ENCODE measurements at places on chromosomes 1 and 21.
A peak's percentile ranks its signal among the peaks of the same experiment; 100 is the strongest.

DNA sequence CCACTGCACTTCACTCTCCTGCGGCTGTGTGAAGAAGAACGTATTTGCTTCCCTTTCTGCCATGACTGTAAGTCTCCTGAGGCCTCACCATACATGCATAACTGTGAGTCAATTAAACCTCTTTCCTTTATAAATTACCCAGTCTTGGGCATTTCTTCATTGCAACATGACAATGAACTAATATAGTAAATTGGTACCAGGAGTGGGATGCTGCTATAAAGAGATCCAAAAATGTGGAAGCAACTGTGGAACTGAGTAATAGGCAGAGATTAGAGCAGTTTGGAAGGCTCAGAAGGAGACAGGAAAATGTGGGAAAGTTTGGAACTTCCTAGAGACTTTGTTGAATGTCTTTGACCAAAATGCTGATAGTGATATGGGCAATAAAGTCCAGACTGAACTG, 1907.9 kb downstream of the MRPL39 start:
- DNase-seq: no peak

DNA sequence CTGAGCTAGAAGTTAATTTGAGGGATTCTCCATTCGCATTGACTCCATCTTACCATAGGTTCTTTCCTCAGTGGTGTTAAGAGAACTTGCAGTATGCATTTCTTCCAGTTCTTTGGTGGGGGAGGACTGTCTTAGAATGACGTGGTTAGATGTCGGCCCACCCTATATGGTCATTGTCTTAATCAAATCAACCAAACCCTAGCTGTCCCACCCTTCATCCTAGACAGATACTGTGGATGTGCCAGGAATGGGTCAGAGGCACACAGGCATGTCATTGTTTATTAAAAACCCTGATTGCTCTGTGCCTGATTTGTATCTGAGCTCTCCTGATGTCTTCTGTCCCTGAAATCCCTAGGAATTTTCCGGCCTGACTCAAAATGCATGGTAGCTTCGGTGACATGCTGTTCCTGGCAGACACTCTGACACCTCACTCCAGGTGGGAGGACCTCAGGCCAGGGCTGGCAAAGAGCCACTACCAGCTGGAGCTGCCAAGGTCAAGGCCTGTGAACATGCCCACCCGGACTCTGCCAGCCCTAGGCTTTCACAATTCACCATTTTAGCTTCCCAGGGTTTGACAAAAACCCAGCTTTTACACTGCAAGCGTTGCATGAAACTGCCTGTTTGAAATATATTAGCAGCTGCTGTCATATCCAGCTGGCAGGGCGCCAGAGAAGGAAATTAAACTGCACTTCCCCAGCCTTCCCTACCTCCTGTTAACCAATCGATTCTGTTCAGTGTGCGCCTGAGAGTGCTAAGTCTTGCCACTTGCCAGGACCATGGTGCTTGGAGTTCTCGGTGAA, 134.0 kb downstream of the FAM78B start:
- no peak for DNase-seq

GRCh38 chr1:38265293-38266196, 219.0 kb upstream of the POU3F1 start:
- no peak for DNase-seq

DNA sequence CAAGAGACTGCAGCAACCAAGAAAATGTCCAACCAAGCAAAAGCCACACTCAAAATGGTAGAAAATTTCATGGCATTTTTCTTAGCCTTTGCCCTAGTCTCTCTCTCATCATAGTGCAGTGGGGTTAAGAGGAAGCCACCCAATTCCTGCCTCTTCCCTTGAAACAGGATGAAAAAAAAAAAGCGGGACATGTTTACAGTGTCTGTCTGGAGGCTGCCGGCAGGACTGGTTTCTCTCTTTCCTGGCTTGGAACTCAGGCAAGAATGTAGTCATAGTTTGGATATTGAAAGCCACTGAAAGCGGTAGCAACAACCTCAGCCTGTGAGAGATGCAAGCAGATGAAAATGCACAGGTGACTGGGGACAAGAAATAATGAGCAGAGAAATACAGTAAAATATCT, 13.3 kb upstream of the TNFSF18 start:
- DNase-seq: no peak

GRCh38 chr1:58922302-58923089, 138.6 kb upstream of the JUN start:
- DNase-seq: peak; percentile 22

GRCh38 chr1:56189946-56190805, 389.2 kb downstream of the PLPP3 start:
- no peak for DNase-seq

DNA sequence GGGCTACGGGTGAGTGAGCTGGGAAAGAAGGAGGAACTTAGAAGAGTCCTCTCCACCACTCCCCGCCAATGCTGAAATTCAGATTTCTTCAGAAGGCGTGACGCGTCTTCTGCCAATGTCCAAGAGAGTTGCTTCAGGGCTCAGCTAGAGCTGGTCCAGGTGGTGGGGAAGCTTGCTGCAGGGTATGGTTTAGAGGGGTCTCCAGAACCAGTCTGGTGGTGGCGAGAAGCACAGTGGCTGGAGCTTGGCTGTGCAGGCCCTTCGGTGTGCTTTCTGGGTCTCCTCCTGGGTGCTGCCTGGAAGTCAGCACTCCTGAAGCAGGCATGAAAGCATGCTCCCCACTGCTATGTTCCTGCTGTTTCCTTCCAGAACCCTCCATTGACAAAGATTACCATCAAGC, 387.2 kb downstream of the PTPRU start:
- DNase-seq: no peak

- DNase-seq: no peak
Measured at GRCh38 chr21:32951041-32951440, 74.7 kb upstream of the OLIG2 start.

GRCh38 chr1:178613271-178613945, 100.5 kb downstream of the TEX35 start:
- no peak for DNase-seq

GRCh38 chr21:18495523-18495922, 91.9 kb upstream of the TMPRSS15 start:
- no peak for DNase-seq

DNA sequence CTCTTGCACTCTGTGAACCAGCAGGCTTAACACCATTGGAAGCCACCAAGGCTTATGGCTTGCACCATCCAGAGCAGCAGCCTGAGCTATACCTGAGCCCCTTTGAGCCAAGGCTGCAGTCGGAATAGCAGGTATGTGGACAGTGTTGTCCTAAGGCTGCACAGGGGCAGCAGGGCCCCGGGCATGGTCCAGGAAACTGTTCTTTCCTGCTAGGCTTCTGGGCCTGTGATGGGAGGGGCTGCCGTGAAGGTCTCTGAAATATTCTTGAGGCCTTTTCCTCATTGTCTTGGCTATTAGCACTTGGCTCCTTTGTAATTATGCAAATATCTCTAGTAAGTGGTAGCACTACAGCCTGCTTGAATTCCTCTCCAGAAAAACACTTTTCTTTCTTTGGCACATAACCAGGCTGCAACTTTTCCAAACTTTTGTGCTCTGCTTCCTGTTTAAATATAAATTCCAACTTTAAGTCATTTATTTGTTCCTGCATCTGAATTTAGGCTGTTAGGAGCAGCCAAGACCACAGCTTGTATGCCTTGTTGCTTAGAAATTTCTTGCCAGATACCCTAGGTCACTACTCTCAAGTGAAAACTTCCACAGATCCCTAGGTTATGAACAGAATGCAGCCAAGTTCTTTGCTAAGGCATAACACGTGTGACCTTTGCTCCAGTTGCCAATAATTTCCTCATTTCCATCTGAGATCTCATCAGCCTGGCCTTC, 5.2 kb downstream of the KRTAP20-4 start:
- no peak for DNase-seq
